ENCODE measurements at places on chromosomes 4 and X.

DNA sequence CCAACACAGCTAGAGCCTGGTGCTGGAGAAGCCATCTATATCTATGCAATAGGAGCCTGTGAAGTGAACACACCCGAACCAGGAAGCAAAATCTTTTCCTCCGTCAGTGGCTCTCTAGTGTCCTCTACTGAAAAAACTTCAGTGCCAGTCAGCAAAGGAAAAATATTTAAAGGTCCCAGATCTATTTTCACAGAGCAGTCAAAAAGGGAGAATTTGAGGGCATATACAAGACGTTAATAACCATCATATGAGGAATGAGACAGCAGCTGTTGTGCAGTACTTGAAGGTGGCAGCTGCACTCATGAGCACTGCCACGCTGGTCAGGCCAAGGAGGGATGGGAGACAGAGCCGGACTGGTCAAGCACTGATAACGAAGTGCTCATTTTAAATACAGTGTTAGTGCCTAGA lies 14.4 kb downstream of the MCUB start:
- no peak overlapping the region for H3K27ac ChIP-seq
- H3K4me1 ChIP-seq, result peaks cover 26% of the 10 kb centered on the region
- peaks cover 5% of the 10 kb centered on the region for H3K36me3 ChIP-seq
- DNase-seq, result no peak
- no peaks in the 10 kb centered on the region for H3K27me3 ChIP-seq

DNA sequence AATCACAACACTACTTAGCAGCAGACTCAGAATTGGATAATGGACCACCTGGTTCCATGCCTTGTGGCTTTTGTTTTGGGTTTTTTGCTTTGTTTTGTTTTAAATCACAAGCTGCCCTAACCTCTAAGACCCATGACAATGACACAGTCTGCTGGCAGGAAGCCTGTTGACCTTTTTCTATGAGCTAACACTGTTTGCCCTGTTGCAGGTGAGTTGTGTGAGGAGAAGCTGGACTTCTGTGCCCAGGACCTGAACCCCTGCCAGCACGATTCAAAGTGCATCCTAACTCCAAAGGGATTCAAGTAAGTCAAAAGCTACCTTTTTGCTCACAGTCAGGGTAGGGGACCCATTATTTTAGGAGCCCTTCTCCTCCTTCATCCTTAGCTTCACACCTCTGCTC lies 110.8 kb upstream of the PACRGL start:
- H3K27ac ChIP-seq, result no peak overlapping the region
- H3K4me3 ChIP-seq, result no peak overlapping the region
- no peaks in the 10 kb centered on the region for H3K36me3 ChIP-seq

DNA sequence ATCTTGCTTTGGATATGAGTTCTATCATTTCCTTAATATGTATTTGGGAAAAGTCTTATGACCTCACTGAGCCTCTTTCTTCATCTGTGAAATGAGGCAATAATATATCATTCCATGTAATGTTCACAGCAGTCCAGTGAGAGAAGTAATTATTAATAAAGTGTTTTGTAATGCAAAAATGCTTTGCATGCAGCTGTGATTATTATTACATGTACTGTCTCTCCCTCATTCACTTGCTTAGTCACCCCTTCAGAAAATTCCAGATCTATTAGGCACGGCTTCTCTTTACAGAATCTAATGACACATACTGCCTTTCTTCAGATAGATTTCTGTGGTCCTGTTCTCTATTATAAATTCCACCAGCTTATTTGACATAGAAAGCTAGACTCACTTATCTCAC lies 53.5 kb upstream of the FGF13 start:
- DNase-seq, result no peak
- no peaks in the 10 kb centered on the region for H3K36me3 ChIP-seq
- H3K4me3 ChIP-seq, result no peak overlapping the region
- no peak overlapping the region for H3K27ac ChIP-seq

DNA sequence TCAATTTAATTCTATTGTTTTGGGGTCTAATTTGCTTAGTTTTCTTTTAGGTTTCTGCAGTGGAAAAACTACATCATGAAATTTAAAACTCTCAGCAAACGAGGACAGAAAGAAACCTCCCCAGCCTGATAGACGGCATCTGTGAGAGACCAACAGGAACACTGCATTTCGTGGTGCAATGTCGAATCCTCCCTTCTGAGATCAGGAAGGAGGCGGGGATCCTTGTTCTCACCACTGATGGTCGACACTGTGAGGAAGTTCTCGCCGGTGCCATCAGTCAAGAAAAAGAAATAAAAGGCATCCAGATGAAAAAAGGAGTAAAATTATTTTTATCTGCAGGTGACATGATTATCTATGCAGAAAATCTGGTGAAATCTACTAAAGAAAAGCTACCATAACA lies 16.5 kb downstream of the GAK start:
- peaks cover 20% of the 10 kb centered on the region for H3K36me3 ChIP-seq
- no peak overlapping the region for H3K4me3 ChIP-seq
- H3K27ac ChIP-seq, result no peak overlapping the region
- H3K4me1 ChIP-seq, result peaks cover 24% of the 10 kb centered on the region
- H3K27me3 ChIP-seq, result no peaks in the 10 kb centered on the region
- DNase-seq, result no peak

GRCh38 chr4:6087669-6088341 lies 69.6 kb upstream of the C4orf50 start:
- peaks cover 3% of the 10 kb centered on the region for H3K36me3 ChIP-seq
- H3K4me1 ChIP-seq, result no peaks in the 10 kb centered on the region

DNA sequence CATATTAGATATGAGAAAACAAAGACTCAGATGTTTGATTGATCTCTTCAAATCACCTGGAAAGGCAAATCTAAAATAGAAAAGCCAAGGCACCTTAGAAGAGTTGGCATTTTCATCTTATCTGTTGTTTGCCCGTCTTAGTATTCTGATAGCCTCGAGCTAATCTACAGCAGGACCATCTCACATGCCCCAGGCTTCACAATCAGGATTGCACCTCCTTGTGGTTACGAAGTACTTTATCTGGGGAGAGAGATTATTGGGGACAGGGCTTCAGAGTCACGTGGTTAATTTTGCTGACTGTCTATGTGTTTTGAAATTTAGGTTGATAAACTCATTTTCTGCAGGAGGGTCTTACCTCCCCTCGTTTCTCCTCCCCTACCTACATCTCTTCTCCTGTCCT lies 313.1 kb upstream of the ANXA10 start:
- H3K36me3 ChIP-seq, result no peaks in the 10 kb centered on the region
- no peak overlapping the region for H3K27ac ChIP-seq
- H3K4me3 ChIP-seq, result no peak overlapping the region
- no peaks in the 10 kb centered on the region for H3K27me3 ChIP-seq

- H3K4me3 ChIP-seq, result no peak overlapping the region
- DNase-seq, result no peak
- H3K4me1 ChIP-seq, result no peaks in the 10 kb centered on the region
- no peaks in the 10 kb centered on the region for H3K27me3 ChIP-seq
Measured at GRCh38 chr4:183352546-183352945, 30.3 kb upstream of the CLDN24 start.

DNA sequence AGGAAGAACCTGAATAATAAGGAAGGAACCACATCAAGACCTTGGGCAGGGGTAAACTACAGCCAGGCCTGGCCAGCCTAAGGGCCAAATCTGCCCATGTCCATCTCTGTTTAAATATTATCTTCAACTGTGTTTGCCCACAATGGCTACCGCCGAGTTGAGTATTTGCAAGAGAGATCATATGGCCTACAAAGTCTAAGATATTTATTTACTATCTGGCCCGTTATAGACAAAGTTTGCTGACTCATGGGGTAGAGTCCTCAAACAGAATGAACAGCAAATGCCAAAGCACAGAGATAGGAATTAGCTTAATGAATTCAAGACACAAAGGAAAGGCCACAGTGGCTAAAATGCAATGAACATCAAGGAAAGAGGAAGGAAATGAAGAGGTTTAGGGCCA lies 44.8 kb downstream of the RPS6KA3 start:
- no peaks in the 10 kb centered on the region for H3K4me1 ChIP-seq
- H3K27ac ChIP-seq, result peak overlapping the region; percentile 12
- H3K4me3 ChIP-seq, result no peak overlapping the region
- H3K27me3 ChIP-seq, result no peaks in the 10 kb centered on the region

DNA sequence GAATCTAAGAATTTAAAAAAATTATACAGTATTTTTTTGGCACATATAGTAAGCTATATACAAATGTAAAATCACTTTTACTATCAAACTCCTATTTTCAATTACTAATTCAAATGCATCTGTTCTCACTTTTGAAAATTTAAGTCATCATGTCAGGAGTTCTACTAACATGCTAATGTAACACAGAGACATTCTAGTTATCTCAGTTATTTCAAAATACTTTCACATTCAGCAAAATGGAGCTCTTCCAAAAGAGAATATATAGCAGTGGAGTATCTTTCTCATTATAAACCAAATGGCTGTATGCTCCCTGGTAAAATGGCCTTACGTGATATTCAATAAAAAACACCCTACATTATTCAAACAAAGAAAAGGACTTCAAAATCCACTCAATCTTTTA lies 42.3 kb downstream of the RFC1 start:
- H3K36me3 ChIP-seq, result no peaks in the 10 kb centered on the region
- no peaks in the 10 kb centered on the region for H3K27me3 ChIP-seq
- no peaks in the 10 kb centered on the region for H3K4me1 ChIP-seq
- H3K4me3 ChIP-seq, result no peak overlapping the region

DNA sequence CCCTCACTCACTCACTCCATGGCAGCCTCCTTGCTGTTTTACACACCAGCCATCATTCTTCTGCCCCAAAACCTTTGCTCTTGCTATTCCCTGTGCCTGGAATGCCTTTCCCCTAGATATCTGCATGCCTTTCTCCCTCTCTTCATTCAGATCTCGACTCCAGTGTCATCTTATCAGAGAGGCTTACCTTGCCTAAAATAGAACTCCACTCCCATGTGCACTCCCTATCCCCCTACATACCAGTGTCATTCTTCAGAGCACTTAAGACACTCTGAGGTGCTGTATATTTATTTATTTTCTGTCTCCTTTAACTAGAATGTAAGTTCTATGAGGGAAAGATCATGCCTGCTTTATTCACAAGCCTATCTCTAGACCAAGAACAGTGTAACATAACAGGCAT lies 45.1 kb downstream of the ZGRF1 start:
- no peak overlapping the region for H3K27ac ChIP-seq
- no peak overlapping the region for H3K4me3 ChIP-seq
- no peak for DNase-seq
- no peaks in the 10 kb centered on the region for H3K27me3 ChIP-seq
- no peaks in the 10 kb centered on the region for H3K4me1 ChIP-seq

GRCh38 chr4:79249881-79250503 lies 75.9 kb downstream of the NAA11 start:
- no peak for DNase-seq
- no peaks in the 10 kb centered on the region for H3K36me3 ChIP-seq
- no peak overlapping the region for H3K4me3 ChIP-seq

- no peak for DNase-seq
- no peak overlapping the region for H3K27ac ChIP-seq
Measured at GRCh38 chr4:152665691-152666395, 14.0 kb downstream of the TMEM154 start.

GRCh38 chr4:119204916-119205315 lies 7.6 kb upstream of the USP53 start:
- no peaks in the 10 kb centered on the region for H3K27me3 ChIP-seq
- DNase-seq, result no peak
- H3K27ac ChIP-seq, result no peak overlapping the region
- no peaks in the 10 kb centered on the region for H3K36me3 ChIP-seq
- no peak overlapping the region for H3K4me3 ChIP-seq

DNA sequence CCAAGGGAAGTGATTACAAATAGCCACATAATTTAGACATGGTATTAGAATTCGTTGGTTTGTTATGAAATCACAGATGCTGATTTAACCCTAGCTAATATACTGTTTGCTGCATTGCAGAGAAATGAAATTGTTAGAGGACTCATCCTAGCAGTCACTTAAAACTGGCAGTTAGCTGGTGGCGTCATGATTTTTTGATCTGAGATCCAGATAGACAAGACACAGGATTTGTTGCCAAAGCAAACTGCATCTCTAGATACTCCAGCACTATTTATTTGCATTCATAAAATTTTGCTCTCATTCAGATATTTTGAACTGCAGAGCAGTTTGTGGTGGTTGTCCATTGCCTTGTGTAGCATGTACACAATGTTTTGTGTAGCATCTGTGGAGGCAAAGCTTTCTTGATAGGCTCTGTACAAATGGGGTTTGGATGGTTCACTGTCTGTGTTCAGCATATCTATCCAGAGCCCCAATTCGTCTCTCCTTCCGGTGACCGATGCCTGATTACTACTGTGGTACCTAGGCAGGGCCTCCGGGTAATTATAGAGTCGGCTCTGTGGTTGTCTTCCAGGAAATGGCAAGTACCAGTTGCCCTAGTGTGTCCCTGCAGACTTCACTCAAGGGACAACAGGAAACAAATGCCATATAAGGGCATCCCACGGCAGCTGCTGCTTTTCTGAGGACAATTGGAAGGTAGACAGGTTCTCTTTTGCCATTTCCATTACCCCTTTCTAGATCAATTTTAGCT lies 30.1 kb upstream of the SPARCL1 start:
- H3K4me3 ChIP-seq, result no peak overlapping the region
- DNase-seq, result no peak
- no peaks in the 10 kb centered on the region for H3K36me3 ChIP-seq
- peaks cover 14% of the 10 kb centered on the region for H3K4me1 ChIP-seq

- no peak overlapping the region for H3K27ac ChIP-seq
- no peaks in the 10 kb centered on the region for H3K4me1 ChIP-seq
- no peak overlapping the region for H3K4me3 ChIP-seq
- H3K36me3 ChIP-seq, result no peaks in the 10 kb centered on the region
Measured at GRCh38 chr4:107712236-107712635, 7.8 kb downstream of the PAPSS1 start.

DNA sequence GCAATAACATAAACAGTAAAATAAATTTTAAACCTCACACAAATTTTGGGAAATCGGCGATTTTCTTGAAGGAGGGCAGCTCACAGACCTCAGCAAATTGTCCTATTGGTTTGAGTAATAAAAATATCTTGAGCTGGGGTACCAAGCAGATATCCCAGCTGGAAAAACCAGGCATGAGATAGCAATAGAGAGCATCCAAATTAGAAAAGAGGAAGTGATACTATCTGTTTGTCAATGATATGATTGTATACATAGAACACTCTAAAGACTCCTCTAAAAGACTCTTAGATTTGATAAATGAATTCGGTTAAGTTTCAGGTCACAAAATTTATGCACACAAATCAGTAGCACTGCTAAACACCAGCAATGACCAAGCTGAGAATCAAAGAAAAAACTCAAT lies 90.5 kb upstream of the ACTRT1 start:
- H3K4me1 ChIP-seq, result no peaks in the 10 kb centered on the region
- H3K27me3 ChIP-seq, result no peaks in the 10 kb centered on the region
- H3K27ac ChIP-seq, result no peak overlapping the region

DNA sequence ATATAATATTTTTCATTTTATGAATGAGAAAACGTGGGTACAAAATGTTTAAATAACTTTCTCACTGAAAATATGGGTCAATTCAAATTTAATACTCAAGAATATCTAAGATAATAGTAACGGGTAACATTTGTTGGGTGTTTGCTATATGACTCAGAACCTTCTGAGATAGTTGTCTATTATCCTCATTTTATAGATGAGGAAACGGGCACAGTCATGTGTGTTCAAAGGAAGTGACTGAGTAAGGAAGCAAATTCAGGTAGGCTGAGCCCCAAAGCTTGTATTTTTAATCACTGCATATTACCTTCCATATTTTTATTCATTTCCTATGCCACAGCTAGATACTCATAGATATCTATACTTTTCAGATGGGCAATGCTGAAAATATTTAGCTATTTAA lies 12.2 kb upstream of the CAMK2D start:
- no peaks in the 10 kb centered on the region for H3K4me1 ChIP-seq
- no peak for DNase-seq
- H3K4me3 ChIP-seq, result no peak overlapping the region

GRCh38 chr4:54913751-54914526 lies 211.5 kb downstream of the KDR start:
- peaks cover 16% of the 10 kb centered on the region for H3K4me1 ChIP-seq
- no peaks in the 10 kb centered on the region for H3K36me3 ChIP-seq
- H3K27ac ChIP-seq, result no peak overlapping the region
- no peak for DNase-seq

All from T-cell (primary cell).